ENCODE measurements at places on chromosomes 16 and 17. TPM values are rescaled to one million over a fixed set of nuclear protein-coding genes. Genes with fewer than 3 reads are reported as not detected.

Gene KIF2B
- total RNA-seq = not detected

DNA sequence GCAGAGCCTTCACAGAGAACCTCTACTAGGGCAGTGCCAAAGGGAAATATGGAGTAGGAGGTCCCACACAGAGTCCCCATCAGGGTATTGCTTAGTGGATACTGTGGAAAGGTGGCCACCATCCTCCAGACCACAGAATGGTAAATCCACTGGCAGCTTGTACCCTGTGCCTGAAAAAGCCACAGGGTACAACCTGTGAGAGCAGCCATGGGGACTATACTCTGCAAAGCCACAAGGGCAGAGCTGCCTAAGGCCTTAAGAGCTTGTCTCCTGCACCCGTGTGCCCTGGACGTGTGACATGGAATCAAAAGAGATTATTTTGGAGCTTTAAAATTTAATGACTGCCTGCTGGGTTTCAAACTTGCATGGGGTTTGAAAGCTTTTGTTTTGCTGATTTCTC is 118.0 kb upstream of the SEC14L1 start:
- no peak for DNase-seq

- DNase-seq = peak; percentile 60
Observed at GRCh38 chr16:11585460-11586377, 1.0 kb downstream of the LITAF start.

GRCh38 chr16:48184681-48185080 is 28.9 kb upstream of the ABCC12 start:
- DNase-seq = no peak

DNA sequence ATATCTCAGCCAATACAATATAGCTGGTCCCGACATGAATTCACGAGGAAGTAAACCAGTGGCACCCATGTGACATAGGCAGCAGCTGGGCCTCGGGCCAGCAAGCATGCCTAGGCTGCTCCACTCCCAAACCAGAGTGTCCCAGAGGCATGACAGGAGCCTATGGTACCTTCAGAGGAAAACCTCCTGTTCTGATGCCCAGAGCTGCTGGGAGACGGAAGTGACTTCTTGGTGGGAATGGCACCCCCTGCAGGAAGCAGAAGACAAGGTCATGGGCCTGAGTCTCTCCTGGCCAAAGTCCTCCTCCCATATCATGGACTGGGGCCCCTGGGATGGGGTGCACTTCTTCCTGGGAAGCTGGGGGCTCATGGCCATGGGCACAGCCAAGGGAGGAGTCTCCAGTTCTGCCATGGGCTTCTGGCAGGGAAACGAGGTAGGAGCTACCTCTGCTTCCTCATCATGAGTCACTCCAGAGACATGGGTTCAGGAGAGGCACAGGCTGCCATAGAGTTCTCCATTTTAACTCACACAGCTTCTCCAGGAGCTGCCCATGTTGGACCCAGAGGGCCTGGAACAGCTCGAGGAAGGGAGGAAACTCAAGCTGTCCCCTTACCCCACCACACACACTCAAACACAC is 13.4 kb downstream of the FBF1 start:
- peak; percentile 38 for DNase-seq

GRCh38 chr16:57643910-57644309 is 15.5 kb downstream of the ADGRG1 start:
- no peak for DNase-seq

- DNase-seq = no peak
Observed at GRCh38 chr16:56108724-56109123, 82.6 kb upstream of the GNAO1 start.

- peak; percentile 53 for DNase-seq
Observed at GRCh38 chr17:40092581-40092980, 7.8 kb downstream of the NR1D1 start.

GRCh38 chr17:8947201-8947600 is 18.3 kb downstream of the PIK3R5 start:
- peak; percentile 24 for DNase-seq

- DNase-seq = no peak
Observed at GRCh38 chr16:23998771-23999170, 163.0 kb downstream of the PRKCB start.

Gene GLIS2
- 2.9 TPM for total RNA-seq

DNA sequence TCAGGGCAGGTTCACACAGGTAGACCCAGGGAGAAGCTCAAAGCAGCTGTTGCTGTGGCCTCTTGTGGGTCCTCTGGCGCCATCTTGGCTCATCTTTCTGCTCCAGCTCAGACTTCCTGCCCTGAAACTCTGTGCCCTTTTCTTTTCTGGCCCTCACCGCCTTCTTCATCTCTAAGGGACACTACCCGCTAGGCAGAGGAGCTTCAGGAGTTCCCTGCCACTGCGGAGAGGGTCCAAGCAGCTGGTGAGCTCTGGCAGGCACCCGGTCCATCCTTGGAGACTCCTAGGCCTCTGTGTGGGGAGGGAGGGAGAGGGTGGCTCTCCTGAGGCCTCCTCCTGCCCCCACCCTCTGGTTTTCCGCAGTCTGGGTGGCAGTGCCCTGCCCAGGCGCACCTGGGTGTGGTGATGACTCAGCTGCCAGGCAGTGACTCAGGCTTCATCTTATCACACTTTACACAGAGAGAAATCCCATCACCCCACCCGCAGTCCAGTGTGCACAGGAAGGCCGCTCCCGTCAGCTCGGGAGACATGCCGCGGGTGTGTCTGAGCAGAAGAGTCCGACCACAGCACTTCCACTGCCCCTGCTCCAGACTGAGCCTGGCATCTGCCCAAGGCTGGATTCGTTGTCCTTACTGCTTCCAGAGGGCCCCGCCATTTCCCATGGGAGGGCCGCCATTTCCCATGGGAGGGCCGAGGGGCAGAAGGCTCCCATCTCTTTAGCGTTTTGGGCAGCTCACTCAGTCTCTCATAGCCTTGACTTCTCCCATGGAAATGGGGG is 7.3 kb downstream of the NT5C start:
- DNase-seq = peak; percentile 18

DNA sequence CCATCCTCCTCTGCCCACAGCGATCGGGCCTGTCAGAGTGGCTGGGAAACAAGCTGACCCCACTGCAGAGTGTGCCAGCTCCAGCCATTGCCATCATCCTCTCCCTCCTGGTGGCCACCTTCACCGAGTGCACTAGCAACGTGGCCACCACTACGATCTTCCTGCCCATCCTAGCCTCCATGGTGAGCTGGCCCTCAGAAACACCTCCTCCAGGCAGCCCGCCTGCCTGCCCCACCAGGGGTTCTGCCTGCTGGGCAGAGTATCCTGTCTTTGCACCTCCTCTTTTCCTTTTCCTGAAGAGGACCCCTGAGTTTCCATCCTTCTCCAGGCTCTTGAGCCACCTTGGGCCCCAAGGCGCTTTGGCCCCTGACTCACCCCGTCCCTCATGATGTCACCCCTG is 10.5 kb upstream of the FOXN1 start:
- no peak for DNase-seq

Gene SPATA32
- not detected for total RNA-seq

DNA sequence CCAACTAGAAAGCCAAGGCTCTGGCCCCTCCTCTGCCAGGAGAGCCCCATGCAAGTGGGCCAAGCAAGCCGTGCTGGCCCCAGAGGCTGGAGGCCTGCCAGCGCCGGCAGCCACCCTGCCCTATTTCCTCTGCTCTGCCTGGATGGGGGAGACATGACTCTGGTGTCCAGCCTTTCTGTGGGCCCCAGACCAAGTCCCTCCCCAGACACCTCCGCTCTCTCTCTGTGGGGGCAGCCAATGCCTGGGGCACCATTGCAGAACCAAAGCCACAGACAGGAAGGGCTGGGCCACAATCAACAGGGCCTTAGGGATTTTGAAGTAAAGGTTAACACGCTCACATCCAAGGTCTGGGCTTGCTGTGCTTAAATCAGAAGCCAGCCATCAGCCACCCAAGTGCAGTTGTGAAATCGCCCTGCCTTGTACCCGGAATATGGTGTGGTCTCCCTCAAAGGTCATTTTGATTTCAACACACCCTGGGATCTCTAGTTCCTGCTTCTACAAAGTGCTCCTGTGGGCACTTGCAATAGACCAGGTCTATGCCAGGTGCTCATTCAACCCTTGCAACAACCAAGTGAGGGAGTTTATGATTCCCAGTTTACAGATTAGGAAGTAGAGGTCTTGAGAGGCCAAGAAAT is 63.5 kb upstream of the TEX2 start:
- peak; percentile 82 for DNase-seq

DNA sequence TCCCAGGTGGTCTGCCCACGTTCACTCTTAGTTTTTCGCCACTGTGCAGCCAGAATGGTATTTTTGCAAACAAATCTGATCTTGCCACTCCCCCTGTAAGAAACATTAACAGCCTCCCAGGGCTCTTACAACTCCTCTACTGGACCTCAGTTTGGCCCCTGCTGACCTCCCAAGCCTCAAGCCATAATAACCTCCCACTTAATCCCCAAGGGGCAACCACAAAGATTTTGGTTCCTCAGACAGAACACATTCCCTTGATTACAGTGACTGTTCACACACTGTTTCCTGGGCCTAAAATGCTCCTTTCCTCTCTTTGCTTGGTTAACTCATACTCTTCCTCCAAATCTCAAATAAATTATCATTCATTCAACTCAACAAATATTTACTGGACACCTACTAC is 21.5 kb upstream of the CD300E start:
- DNase-seq = no peak

DNA sequence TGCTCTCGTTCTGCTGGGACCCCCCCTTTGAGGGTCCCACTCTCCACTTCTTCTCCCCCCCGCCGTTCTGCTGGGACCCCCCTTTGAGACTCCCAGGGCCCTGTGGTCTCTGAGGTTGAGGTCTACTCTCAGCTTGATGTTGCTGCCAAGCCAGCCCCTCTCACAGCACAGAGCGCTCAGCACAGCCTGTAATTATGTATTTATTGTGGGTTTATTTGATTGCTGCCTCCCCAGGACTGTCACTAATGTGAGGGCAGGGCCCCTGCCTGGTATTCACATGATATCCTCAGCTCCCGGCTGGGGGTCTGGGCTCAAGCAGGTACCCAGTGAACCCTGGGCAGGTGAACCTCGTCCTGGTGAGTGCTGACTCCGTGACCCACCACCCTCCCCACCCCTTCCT is 35.4 kb downstream of the ACTG1 start:
- no peak for DNase-seq

Gene COX6A2
- total RNA-seq = not detected

Gene CCT6B
- 2.9 TPM for total RNA-seq

Gene PERCC1
- not detected for total RNA-seq

GRCh38 chr17:75380750-75381149 is 24.7 kb downstream of the GRB2 start:
- no peak for DNase-seq

- DNase-seq = no peak
Observed at GRCh38 chr16:9232102-9232770, 140.8 kb downstream of the HAPSTR1 start.

GRCh38 chr16:46427340-46428107 is 193.7 kb downstream of the SHCBP1 start:
- no peak for DNase-seq

Gene DCTN5
- total RNA-seq = 38.2 TPM

DNA sequence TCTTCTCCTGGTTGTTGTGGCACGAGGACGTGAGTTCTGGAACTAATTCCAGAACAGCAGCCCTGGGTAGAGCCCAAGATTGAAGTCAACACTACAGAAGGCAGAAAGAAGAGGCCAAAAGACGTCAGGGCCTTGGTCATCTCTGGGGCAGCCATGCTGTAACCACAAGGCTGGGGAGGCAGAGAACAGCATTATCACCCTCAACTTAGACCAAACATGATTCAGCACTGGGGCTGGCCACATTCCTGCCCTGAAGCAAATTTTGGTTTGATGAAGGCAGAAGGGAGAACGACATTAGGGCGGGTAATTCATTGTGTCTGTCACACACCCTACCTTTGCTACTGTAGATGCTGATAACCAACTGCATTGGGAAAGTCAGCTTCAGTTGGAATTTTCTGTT is 9.7 kb upstream of the ALOX15B start:
- DNase-seq = peak; percentile 84

- no peak for DNase-seq
Observed at GRCh38 chr16:80536238-80536637, 4.6 kb upstream of the DYNLRB2 start.

Gene SOCS1
- 1.4 TPM for total RNA-seq

- DNase-seq = no peak
Observed at GRCh38 chr17:51071556-51071955, 49.1 kb downstream of the SPAG9 start.

DNA sequence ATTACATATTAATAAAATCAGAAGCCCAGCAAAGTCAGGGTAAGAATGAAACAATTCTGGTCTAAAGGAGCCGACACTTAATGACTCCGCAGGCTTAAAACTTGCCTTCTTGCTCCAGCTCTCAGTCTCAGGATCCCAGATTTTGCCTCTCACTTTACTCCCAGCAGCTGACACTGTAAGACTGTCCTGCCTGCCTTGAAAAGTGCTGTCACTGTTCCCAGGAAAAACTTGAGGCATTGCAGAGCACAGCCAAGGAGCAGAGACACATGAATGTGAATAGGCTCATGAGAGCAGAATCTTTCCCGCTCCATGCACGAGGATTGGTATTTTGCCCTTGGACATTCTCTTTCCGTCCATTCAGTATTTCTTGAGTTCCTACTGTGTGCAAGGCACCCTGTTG is 457.6 kb upstream of the ZFHX3 start:
- DNase-seq = no peak

DNA sequence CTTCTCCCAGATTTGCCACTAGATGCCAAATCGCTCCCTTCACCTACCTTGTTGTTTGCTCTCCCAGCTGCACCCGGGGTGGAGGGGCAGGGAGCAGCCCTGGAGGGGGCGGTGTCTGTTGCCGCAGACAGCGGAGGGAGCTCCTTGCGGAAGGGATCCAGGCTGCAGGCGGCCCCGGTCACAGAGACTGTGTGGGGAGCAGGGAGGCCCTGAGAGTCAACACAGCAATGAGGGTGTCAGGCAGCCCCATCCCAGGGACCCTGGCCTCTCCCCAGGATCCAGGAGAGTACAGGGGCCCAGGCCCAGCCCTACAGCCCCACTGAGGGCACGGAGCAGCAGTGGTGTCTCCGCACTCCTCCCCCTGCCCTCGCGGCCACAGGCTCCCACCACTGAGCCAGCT is 50.5 kb upstream of the CHMP6 start:
- DNase-seq = no peak

Gene SLC6A4
- not detected for total RNA-seq

GRCh38 chr16:68700831-68701230 is 36.3 kb upstream of the CDH1 start:
- DNase-seq = no peak

- DNase-seq = peak; percentile 97
Observed at GRCh38 chr17:57889892-57890856, 40.3 kb upstream of the MRPS23 start.

DNA sequence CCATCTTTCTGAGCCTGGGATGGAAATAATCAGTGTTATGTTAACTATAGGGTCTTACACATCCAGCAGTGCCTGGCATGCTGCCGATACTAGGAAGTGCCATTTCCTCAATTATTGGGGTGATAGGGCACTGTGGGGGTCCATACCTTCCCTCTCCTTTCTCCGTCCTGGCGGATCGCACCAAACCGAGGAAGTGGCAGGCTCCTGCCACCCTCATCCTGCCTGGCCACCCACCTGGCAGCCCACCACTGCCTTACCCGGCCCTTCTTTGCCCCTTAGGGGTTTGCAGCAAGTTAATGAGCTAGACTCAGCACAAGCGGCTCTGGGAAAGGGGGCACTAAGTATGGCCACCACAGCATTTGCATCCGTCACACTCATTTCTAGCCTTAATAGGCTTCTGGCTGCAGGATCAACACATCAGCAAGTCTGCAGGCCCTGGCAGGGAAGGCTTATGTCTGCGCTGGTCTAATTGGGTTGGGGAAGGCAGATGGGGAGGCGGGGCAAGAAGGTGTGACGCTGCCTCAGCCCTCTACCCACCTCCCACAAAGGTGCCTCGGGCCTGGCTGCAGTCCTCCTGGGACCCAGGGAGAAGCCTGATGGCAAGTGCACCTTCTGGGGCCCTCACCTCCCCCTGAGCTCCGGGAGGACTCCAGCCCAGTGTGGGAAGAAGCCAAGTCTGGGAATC is 28.6 kb downstream of the DCAKD start:
- DNase-seq = no peak

Gene MYH3
- total RNA-seq = 1.1 TPM

Gene USP43
- total RNA-seq = not detected

All from GM23248 (cell line).